ENCODE measurements at places on chromosomes 7 and 10. TPM values are rescaled to one million over a fixed set of nuclear protein-coding genes. Genes with fewer than 3 reads are reported as not detected.

DNA sequence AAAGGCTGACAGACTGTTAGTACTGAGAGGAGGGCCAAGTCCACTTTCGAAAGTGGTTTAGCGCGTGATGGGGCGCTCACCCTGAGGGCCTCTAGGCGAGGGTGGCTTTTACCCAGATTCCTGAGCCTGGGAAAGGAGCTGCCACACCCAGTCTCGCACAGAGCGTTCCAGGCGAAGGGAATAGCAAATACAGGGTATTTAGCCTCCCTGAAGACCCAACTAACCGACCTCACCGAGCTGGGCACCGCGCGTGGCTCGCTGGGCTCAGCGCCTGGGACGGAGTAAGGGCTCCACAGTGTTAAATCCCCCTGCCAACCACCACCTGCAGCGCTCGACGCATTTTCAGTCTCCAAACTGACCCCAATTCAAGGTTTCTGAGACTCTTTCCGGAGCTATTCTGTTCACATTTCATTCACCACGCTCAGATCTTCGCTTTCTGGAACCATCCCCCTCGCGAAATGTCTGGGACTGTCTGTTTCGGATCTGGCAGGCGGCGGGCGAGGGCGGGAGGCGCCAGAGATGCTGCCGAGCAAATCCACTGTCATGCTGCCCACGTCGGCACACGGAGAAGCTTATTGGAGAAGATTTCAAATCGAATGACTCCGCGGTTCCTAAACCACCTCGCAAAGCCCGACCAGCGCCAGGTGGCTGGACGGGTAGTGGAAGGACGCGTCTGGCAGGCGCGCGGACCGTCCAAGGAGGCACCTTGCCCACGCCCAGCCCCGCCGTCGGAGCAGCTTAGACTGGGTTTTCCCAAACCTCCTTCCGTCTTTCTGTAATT, 1.4 kb upstream of the OSBPL3 start:
- DNase-seq, result no peak

GRCh38 chr10:63761243-63761642, 240.0 kb downstream of the REEP3 start:
- no peak for DNase-seq

DNA sequence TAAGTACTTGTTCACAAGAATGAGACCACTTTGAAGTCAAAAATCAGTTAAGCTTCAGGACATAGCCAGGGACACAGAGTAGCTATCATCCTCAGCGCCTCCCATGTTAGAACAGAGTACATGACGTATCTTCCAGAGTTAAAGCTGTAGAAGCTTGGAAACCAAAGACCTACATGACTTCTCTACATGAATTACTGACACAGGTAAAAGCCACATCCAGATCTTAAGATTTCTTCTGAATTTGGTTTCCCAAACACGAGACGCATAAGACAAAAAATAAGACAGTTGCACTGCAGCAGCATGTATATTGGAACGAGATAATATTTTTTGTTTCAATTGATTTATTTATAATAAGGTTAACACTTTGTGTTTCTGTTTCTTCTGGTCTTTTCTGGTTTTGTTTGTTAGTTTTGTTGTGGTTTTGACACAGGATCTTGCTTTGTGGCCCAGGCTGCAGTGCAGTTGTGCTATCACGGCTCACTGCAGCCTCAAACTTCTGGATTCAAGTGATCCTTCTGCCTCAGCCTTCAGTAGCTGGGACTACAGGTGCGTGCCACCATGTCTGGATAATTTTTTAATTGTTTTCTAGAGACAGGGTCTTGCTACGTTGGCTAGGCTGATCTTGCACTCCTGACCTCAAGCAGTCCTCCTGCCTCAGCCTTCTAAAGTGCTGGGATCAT, 10.2 kb upstream of the EPC1 start:
- no peak for DNase-seq

DNA sequence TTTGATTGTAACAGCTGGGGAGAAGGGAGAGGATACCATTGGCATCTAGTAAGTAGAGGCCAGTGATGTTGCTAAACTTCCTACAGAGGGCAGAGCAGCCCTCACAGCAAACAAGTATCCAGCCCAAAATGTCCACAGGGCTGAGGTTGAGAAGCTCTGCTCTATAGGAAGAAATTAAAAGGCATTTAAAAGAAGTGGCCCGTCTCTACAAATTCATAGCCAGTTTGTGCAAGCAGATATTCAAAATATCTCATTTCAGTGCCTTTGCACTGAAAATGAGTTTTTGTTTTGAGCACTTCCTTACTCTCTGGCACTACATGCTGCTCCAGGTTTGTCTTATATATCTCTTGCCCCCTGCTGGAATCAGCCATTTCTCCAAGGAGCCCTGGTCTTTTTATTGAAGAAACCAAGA, 330.0 kb downstream of the BBS9 start:
- peak; percentile 17 for DNase-seq

DNA sequence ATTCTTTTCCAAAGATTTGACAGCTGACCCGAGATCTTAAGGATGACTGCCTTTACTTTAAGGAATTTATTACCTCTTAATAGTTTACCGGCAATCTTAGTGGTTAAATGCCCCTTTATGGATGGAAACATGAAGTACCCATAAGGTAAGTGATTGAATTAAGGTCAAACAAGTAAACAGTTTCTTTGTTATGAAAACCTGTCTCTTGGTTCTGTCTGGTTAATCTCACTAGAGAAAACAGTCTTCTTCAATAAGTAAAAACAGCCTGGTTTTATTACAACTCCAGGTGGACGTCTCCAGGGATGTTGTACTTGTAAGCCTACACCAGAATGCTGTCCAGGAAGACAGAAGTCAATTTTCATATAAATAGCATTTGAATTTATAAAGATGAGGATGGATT, 161.8 kb upstream of the MTPN start:
- peak; percentile 33 for DNase-seq

DNA sequence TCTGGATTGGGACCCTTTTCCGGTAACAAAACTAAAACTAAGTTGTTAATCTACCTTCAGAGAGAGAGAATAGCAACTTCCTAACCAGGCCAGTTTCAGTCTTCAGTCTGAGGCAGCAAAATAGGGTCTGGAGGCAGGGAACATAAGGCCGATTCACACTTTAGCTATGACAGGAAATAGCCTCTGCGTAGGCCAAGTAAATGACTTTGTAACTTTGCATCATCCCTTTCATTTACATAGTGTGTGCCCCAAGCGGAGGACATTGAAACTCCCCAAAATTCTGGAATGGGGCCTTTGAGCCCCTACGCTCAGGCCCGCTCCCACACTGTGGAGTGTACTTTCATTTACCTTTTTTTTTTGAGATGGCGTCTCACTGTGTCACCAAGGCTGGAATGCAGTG, 1.7 kb upstream of the UPP1 start:
- DNase-seq, result no peak

GRCh38 chr10:73999703-74000102, 1.8 kb downstream of the VCL start:
- no peak for DNase-seq

Gene ANKRD30A
- not detected for total RNA-seq

Gene MARVELD1
- total RNA-seq, result 35.0 TPM

Gene CACNA2D1
- 1.4 TPM for total RNA-seq

Gene FEZF1
- not detected for total RNA-seq

Data from G401 (cell line).